Right lung (tissue), 10 donors: ENCODE measurements at places on chromosomes 7 and 10.

DNA sequence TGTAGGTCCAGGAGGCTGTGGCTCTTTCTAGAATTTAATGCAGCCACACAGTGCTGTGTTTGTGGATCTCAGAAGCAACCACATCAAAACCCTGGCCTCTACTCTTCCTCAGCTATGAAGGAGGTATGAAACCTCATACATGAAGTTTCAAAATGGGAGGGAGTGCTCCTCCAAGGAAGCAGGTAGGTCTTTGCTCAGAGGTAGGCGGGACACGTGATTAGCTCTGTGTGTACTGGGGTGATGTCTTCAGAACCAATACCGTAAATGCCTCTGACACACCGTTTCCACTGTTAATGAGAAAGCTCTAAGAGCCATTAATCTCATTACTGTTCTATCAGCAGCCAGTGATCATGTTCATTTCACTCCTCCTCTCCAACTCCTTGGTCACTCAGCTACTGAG is 126.1 kb downstream of the PLXNA4 start:
- DNase-seq: no peak

DNA sequence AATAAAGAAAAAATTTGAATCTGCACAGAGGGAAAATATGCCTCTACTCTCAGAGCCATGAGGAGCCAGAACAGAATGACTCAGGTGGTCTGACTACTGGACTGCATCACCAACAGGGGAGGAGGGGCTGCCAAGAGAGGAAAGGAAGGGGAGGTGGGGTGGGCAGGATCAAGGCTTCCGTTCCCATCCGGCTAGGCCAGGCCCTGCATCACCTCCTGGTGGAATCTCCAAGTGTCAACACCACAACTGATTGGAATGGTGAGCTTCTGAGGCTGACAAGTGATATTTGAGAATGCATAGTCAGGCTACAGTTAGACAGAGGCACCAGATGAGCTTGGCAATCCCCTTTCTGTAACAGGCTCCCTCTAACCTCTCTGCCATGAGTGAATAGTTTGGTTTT is 10.4 kb upstream of the GPR26 start:
- no peak for DNase-seq

DNA sequence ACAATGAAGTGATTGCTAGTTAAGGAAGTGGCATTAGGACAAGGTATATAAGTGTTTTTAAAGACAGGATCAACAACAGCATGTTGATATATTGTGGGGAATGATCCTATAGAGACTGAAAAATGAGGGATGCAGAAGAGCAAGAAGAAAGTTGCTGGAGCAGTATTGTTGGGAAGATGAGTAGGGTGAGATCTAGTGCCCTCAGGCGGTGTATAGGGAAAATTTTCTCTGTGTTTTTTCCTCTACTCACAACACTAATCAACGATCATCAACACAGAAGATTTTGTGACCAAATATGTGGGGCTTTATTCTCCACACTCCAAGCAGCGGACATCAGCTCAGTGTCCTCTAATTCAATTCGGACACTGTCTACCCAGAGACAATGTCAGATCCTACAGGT is 9.6 kb upstream of the PTTG1IP2 start:
- DNase-seq: no peak

GRCh38 chr7:94700926-94701554 is 45.1 kb upstream of the SGCE start:
- no peak for DNase-seq

- no peak for DNase-seq
These were observed 109.5 kb downstream of the NRF1 start for GRCh38 chr7:129721068-129721467.

DNA sequence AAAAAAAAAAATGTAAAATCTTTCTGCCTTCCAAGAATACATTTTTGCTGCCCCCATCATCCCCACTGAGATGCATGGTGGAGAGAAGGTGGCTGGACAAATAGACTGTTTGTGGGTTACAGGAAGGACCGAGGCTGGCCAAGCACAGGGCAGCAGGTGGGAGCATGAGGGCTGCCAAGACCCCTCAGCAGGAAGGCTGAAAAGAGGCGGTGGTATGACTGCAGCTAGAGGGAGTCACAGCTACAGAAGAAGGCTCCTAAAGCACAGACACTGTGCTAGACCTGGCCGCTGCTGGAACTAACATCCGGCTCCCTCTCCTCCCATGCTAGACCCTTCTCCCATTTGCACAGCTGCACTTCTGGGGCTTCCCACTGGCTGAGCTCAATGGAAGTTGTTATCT is 289.6 kb downstream of the TCERG1L start:
- no peak for DNase-seq

DNA sequence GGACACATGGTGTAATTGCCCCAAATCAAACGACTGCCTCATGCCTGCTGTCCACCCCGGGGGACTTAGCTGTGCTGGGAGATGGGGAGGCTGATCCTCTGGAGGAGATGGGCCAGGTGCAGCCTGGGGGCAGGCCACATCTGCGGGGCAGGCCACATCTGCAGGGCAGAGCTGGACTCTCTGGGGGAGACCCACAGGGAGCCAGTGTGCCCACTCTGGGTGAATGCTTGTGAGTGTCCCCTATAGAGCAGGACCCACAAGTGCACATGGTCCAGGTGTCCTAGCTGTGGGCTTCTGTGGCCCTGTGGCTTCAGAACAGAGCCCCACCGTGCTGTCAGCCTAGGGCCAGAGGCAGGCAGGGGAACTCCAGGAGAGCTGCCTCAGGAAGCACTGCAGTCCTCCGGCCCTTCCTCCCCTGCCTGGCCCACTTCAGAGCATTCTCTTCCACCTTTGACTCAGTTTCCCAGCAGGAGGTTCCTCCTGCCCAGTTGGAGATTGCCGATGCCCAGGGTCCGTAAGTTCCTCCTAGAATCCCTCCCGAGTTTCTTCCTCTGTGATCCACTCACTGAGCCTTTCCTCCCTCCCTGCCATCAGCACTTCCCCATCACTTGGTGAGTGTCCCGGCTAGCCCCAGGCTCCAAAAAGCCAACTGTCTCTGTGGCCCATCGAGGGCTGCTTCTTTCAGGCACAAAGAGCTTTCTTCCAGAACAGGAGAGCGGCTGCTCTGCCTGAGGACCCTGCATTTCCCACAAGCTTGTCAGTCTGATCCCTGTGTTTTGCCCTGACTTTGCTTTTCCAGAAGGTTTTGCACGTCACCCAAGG is 50.3 kb downstream of the ADCYAP1R1 start:
- no peak for DNase-seq

DNA sequence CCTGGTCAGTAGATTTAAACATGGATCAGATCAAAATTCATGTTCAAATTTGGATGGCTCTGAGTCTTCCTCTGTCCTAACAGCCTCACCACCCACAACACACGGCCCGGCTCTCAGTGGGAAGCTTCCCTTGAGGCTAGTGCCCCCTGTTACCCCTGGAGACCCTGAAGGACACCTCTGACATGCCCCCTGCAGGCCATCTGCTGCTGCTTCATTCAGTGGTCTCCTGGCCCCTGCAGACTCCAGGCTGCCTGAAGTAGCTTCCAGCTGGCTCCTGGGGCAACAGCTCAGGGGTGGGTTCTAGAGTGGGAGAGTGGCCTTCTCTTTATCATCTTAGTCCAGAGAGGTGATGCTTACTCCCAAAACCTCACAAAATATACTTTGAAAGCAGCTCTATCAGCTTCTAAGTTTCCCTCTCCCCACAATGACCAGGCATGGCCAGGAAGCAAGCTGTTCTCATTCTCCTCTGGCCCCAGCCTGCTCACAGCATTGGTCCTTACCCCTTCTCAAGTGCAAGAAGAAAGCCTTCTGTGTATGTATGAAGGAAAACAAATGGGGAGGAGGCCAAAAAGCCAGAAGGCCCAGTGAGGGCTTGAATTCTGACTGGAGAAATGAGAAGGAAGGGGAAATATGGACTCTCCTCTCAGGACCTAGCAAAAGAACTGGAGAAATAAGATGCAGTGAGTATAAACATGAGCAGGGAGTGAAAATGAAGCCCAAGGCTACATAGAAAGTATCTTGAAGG is 189.6 kb upstream of the INHBA start:
- no peak for DNase-seq

- DNase-seq: no peak
These were observed 160.0 kb upstream of the ANK3 start for GRCh38 chr10:60549686-60550085.

DNA sequence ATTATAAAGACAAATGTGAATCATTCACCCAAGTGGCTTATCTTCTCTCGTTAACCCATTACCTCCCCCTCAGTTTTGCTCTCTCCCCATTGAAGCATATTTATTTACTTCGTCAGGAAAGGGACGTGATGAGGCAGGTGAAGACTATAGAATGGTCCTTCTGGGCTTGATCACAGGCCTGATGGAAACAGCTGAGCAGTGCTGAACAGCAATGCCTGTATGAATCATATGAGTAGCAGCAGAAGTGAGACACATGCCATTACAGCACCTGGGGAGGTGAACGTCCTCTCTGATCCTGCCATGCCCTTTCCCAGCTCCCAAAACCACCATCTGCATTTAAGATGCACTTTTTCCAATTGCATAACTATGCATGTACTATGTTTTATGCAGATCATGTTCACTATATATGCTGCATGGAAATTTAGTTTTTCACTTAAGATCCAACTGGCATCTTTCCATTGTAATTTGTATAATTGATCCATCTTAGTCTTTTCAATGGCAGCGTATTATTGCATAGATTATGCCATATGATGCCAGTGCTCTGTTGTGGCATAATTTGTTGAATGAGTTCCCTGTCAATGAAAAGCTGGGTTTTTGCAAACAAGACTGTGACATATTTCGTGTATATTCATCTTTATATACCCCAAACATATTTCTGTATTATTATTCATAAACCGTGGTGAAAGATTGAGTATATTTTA is 105.3 kb downstream of the CXCL12 start:
- DNase-seq: no peak

GRCh38 chr10:19194866-19195265 is 146.3 kb downstream of the MALRD1 start:
- no peak for DNase-seq

DNA sequence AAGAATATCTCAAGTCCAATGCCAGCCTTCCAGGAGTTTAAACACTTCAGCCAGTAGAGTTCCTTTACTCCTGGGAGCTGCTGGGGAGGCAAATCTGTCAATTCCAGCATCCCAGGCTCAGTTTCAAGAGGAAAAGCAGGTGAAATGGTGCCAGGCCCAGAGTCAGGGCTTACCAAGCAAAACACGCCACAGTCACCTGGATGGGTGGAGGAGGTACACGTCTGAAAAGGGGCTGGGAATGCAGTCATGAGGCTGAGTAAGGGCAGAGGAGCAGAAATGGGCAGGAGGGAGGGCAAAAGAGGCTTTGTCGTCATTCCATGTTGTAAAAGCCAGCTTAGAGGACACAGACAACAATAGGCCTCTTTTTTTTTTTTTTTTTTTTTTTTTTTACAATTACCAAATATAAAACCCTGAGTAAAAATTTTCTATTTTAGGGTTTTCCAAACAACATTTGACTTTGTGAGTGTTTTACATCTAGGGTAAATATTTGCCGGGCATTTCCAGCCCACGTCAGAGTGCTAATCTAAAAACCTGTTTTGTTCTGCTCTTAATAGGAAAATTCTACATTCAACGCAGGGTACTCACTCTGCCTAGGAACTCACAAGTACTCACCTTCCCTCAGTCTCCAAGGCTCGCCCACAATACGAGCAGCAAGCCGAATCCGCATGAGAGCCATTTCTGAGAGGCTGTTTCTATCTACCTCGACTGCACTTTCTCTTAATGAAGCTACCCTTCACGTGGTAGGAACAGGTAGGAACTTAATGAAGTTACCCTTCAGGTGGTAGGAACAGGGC is 21.2 kb downstream of the GFRA1 start:
- DNase-seq: no peak

- DNase-seq: peak; percentile 78
These were observed at the start of gene ZEB1 for GRCh38 chr10:31318854-31319601. ZEB1 (plus strand) TSS chr10:31319216; CDS start chr10:31319235, 19 bp downstream.

DNA sequence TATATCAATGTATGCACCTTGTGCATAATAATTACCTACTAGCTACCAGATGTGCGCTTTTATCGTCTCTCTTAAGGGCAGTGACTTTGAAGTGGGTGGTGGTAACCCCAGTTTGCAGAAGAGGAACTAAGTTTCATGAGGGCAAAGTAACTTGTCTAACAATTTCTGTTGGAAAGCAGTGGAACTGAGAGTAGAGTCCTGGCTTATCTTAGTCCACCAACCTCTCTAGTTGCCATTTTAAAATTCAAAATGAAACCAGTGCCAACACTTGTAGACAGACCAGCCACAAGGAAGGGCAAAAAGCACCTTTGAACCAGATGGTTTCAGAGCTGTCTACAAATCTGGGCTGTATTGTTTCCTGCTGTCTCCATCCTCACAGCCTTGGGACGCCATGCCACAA is 32.0 kb upstream of the RBM20 start:
- no peak for DNase-seq

- DNase-seq: no peak
These were observed 69.0 kb downstream of the ZNF783 start for GRCh38 chr7:149330914-149331567.

- peak; percentile 38 for DNase-seq
These were observed 740 bp downstream of the ANXA7 start for GRCh38 chr10:73413108-73413527.

GRCh38 chr10:126049759-126050700 is 153.7 kb downstream of the FANK1 start:
- no peak for DNase-seq

DNA sequence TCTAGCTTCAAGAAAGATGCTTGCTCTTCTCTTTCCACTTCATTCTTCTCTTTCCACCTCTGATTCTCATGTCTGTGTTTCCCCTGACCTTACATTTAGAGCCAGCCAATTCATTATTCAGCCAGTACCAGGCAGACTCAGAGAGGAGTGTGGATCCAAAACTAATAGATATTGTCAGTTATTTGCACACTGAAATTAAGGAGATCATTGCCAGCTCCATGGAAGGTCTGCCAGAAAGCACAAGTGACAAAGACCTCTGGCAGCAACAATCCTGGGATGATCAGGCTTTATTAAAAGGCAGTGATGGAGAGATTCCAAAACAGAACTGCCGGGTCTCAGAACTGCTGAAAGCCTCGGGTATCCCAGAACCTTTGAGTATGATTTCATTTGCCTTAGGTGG is 749.4 kb downstream of the XPNPEP1 start:
- DNase-seq: no peak

DNA sequence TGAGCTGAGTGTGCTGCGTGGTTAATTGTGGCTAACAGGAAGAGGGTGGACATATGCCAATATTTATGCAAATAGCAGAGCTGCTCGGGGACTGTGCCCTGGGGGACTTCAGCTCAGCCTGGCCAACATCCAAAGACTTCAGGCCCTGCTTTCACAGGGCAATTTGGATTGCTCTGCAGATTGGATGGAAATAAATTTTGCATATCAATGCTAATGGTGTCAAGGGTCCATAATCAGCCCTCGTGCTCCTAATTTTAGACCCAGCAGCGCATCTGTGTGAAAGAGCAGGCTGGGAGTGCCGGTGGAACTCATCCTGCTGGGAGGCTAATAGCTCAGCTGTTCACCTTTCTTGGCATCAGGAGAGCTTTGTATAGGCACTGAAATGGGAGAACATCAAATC is 270.1 kb downstream of the TCERG1L start:
- no peak for DNase-seq

DNA sequence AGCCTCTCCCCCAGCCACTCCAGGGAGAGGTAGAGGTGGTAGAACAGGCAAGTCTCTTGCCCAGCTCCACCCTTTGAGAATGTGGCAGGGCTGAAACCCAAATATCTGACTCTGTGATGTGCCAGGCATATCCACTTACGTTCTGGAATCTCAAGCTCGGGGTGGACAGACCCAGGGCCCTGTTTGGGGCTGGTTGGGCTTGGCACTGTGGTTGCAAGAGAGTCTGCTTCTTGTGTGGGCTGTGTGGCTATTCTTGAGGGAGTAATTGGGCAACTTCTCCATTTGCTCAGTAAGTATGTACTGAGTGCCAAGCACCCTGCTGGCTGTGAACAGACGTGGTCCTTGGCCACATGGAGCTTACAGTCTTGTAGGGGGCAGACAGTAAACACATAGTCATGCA is 4.7 kb downstream of the UBTD1 start:
- DNase-seq: no peak
